ENCODE measurements at places on chromosomes 3 and 15. TPM values are rescaled to one million over a fixed set of nuclear protein-coding genes. Genes with fewer than 3 reads are reported as not detected.
A peak's percentile ranks its signal among the peaks of the same experiment; 100 is the strongest.

ACY1 gene
- 164 TPM for total RNA-seq

NR2E3 gene
- 0.56 TPM for total RNA-seq

GRCh38 chr3:68861521-68861920 lies 70.8 kb downstream of the TAFA4 start:
- no peaks in the 10 kb centered on the region for H3K36me3 ChIP-seq
- no peak overlapping the region for H3K4me3 ChIP-seq
- no peak overlapping the region for H3K27ac ChIP-seq
- DNase-seq, result no peak
- peaks cover 76% of the 10 kb centered on the region for H3K27me3 ChIP-seq

C2CD4A gene
- total RNA-seq, result not detected

DNA sequence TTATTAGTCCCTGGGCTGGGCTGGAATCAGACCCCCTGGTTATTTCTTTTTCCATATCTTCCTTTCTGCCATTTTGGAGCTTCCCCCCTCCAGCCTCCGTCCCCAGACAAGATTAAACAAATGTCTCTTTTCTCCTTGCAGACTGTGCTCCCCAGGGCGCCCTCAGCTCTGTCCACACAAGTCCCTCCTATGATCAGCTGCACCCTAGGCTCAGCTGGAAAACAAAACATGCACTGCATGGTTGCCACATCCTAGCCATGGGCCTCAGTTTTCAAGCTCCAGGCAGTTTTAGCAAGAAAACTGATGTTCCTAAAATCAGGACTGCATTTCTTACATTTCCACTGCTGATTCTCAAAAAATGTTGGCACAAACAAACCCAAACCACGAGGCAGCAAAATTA lies 23.5 kb upstream of the RFTN1 start:
- no peaks in the 10 kb centered on the region for H3K4me1 ChIP-seq
- H3K4me3 ChIP-seq, result no peak overlapping the region
- H3K27me3 ChIP-seq, result peaks cover 80% of the 10 kb centered on the region
- DNase-seq, result no peak

- peaks cover 17% of the 10 kb centered on the region for H3K4me1 ChIP-seq
- peak overlapping the region; percentile 81 for H3K4me3 ChIP-seq
- peak; percentile 60 for DNase-seq
Measured at GRCh38 chr3:136250903-136251460, 842 bp downstream of the PCCB start.

- no peaks in the 10 kb centered on the region for H3K4me1 ChIP-seq
- DNase-seq, result no peak
- peaks cover 23% of the 10 kb centered on the region for H3K27me3 ChIP-seq
- H3K27ac ChIP-seq, result no peak overlapping the region
- no peaks in the 10 kb centered on the region for H3K36me3 ChIP-seq
- H3K4me3 ChIP-seq, result no peak overlapping the region
Measured at GRCh38 chr15:57457726-57458125, 81.4 kb downstream of the CGNL1 start.

MAPKAPK3 gene
- 53.9 TPM for total RNA-seq

GRCh38 chr3:61563313-61564271 lies 2.2 kb downstream of the PTPRG start:
- peaks cover 7% of the 10 kb centered on the region for H3K36me3 ChIP-seq
- peaks cover 24% of the 10 kb centered on the region for H3K4me1 ChIP-seq

DNA sequence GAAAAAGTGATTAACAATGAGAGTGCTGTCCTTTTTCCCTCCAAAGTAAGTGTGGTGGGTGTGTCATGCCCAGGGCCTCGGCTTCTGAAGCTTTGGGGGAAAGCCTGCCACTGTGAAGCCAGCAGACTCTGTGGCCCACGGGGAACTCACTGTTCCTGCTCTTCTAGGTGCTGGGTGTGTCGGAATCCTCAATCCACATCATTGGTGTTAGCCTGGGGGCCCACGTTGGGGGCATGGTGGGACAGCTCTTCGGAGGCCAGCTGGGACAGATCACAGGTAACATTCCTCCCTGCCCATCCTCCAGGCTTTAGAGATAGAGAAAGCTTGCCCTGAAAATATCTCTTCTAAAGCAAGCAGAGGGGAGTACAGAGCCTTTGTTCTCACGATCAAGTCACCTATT lies 11.6 kb downstream of the PLA1A start:
- H3K36me3 ChIP-seq, result no peaks in the 10 kb centered on the region
- no peaks in the 10 kb centered on the region for H3K4me1 ChIP-seq
- DNase-seq, result no peak

TLR9 gene
- total RNA-seq, result not detected

Data from MCF 10A (cell line).